ENCODE measurements at places on chromosomes 5 and 9.

- DNase-seq: no peak
Observed at GRCh38 chr9:96133321-96134021, 168.5 kb downstream of the HSD17B3 start.

DNA sequence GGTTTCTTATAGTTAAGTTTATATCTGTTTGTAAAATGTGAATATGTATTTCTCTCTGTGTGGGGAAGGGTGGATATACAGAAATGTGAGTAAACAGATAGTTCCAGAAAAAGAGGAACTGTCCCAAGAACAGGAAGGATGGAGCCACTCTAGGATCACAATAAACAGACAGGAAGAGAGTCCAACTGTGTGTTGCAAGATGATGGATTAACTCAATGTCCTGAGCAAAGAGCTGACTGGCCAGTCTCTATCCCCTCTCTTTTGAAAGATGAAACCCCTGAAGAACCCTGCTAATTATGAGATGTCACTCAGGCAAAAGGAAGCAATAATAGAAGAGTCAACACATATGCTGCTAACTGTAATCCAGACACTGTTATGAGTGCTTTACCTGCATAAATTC is 202.7 kb downstream of the SEMA6A start:
- no peak for DNase-seq

GRCh38 chr5:134594797-134595457 is 37.7 kb downstream of the SAR1B start:
- no peak for DNase-seq

DNA sequence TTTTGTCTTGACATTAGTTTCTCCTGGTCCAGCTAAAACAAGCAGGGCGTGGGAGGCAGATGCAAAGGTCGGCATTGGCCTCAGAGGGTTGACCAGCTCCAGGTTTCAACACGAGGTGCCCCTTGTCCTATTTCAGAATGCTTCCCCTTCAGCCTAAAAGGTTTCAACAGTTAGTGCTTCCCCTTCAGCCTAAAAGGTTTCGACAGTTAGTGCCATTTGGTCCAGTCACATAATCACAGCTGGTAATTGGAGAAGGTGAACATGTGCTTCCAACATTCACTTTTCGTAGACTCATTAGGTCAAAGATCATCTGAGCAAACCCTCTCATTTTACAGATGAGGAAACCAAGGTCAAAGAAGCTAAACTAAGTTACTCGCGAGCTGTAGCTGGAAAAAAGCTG is 270.3 kb upstream of the MAP3K1 start:
- DNase-seq: no peak
